ENCODE measurements at places on chromosomes 4 and X. TPM values are rescaled to one million over a fixed set of nuclear protein-coding genes. Genes with fewer than 3 reads are reported as not detected.

Gene FHIP1A
- total RNA-seq = 95.8 TPM

Gene NAP1L3
- total RNA-seq = 54.9 TPM

Gene SERTM2
- total RNA-seq = 0.59 TPM

Gene SOWAHD
- 3.8 TPM for total RNA-seq

Gene ADH1A
- total RNA-seq = not detected

Gene GPRIN3
- 3.2 TPM for total RNA-seq

Gene TLL1
- total RNA-seq = 0.39 TPM

Gene BEND2
- not detected for total RNA-seq

Gene MECP2
- 32.7 TPM for total RNA-seq

Gene MAGEB6
- total RNA-seq = not detected

Gene VSIG4
- total RNA-seq = not detected
